Spinal cord (tissue), 10 donors: ENCODE measurements at places on chromosomes 16 and 17. TPM values are rescaled to one million over a fixed set of nuclear protein-coding genes. Genes with fewer than 3 reads are reported as not detected.

DHODH gene
- total RNA-seq, result 3.6 TPM

GUCY2D gene
- total RNA-seq, result 0.10 TPM

PPP1R27 gene
- total RNA-seq, result not detected

WSCD1 gene
- total RNA-seq, result 28.3 TPM

NLGN2 gene
- total RNA-seq, result 21.5 TPM

C16orf95 gene
- 9.9 TPM for total RNA-seq

HBM gene
- total RNA-seq, result 56.1 TPM

LRRC45 gene
- 8.2 TPM for total RNA-seq

DNAH3 gene
- 3.2 TPM for total RNA-seq

CCDC40 gene
- total RNA-seq, result 6.9 TPM

CES1 gene
- total RNA-seq, result 7.5 TPM

IRX5 gene
- 2.2 TPM for total RNA-seq

REXO5 gene
- total RNA-seq, result 10.8 TPM

LRRC37A gene
- total RNA-seq, result 5.2 TPM

LDHD gene
- total RNA-seq, result 4.5 TPM

HOXB7 gene
- 18.7 TPM for total RNA-seq

CACNG1 gene
- 0.20 TPM for total RNA-seq

NLRC5 gene
- total RNA-seq, result 5.7 TPM

NEUROD2 gene
- total RNA-seq, result 2.5 TPM

NXPH3 gene
- 2.8 TPM for total RNA-seq

SCNN1G gene
- 0.30 TPM for total RNA-seq

KIF2B gene
- not detected for total RNA-seq

ITGAX gene
- 7.2 TPM for total RNA-seq

TPSB2 gene
- not detected for total RNA-seq

GSDMA gene
- total RNA-seq, result 0.61 TPM

PPL gene
- 3.8 TPM for total RNA-seq

TMC5 gene
- total RNA-seq, result 0.20 TPM

C17orf67 gene
- total RNA-seq, result 2.0 TPM

FAM83G gene
- total RNA-seq, result 1.2 TPM

PPY gene
- not detected for total RNA-seq

CDR2L gene
- total RNA-seq, result 7.3 TPM

TBX4 gene
- total RNA-seq, result not detected

ADAD2 gene
- 0.39 TPM for total RNA-seq

CLEC18A gene
- 1.1 TPM for total RNA-seq

NPIPA2 gene
- 0.44 TPM for total RNA-seq

CTRB1 gene
- total RNA-seq, result not detected

SALL1 gene
- total RNA-seq, result 14.7 TPM

TCAP gene
- total RNA-seq, result 0.30 TPM

MT1G gene
- total RNA-seq, result 1.9 TPM

CCL15 gene
- total RNA-seq, result not detected

TNFAIP1 gene
- total RNA-seq, result 48.5 TPM

MYH13 gene
- total RNA-seq, result not detected

RAC3 gene
- total RNA-seq, result 51.7 TPM

PLLP gene
- total RNA-seq, result 19.1 TPM

STAT3 gene
- 77.6 TPM for total RNA-seq

CDH5 gene
- 78.3 TPM for total RNA-seq

TMEM132E gene
- 6.2 TPM for total RNA-seq

KRTAP1-5 gene
- total RNA-seq, result not detected

SMTNL2 gene
- total RNA-seq, result 5.1 TPM

NPB gene
- 1.1 TPM for total RNA-seq

ZNF629 gene
- total RNA-seq, result 24.2 TPM

KRT34 gene
- total RNA-seq, result not detected

MPP2 gene
- total RNA-seq, result 12.1 TPM

CDIPT gene
- total RNA-seq, result 78.6 TPM

PMFBP1 gene
- total RNA-seq, result 3.1 TPM
